ENCODE measurements at places on chromosomes 5 and 9.

- DNase-seq: no peak
These were observed 5.6 kb upstream of the BNIP1 start for GRCh38 chr5:173138707-173139106.

DNA sequence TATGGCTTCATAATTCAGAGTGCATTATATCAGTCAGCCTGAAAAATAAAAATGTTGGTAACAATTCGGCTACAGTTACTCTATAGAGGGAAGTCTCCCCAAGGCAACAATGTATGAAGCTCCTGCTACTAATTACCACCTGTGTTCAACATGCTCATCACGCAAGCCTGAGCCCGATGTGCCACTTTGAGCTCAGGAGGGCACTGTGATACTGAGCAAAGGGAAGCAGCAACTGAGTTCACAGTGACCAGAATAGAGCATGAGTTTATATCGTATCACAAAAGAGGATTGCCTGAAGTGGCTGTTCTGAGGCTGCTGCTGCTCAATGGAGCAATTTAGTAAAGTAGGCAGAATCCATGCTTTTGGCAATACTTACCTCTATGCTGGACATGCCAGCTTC lies 202.0 kb upstream of the HAPLN1 start:
- DNase-seq: no peak

DNA sequence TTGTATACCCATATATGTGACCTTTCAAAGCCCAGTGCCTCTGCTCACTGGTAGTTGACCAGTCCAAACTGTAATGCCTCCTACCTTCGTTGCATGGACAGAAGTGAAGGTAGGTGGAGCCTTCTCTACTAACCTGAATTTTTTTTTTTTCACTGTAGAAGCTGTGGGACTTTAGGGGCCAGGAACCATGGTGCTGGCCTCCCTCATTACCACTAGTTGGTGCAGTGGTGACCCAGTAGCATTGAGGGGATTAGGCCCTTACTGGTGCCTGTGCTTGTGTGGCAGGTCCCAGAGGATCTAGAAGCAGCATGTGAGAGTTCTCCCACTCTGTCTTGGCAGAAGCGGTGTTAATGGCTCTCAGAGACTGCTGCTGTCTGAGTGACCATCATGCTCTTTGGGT lies 2.3 kb downstream of the RALGPS1 start:
- DNase-seq: no peak

- DNase-seq: peak; percentile 44
These were observed 143.4 kb downstream of the FGF18 start for GRCh38 chr5:171562822-171563221.

DNA sequence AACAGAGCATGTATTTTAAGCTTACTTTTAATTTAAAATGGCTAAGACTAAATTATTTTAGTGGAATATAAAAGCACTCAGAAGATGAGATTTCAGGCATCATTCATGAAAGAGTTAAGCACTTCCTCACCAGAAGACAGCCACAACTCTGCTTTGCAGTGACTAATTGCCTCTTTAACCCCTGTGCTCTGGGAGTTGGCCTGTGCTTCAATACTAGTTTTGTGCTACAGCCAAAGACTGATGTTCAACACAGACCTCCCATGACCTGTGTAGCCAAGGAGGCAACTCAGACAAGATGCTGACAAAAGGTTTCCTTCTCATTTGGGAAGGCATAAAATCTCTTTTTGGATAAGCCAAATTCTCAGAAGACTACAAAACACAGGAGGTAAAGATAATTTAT lies 353.5 kb downstream of the FBXL17 start:
- no peak for DNase-seq
